Endothelial cell (in vitro differentiated cells): ENCODE measurements at places on chromosomes 13 and 19.

DNA sequence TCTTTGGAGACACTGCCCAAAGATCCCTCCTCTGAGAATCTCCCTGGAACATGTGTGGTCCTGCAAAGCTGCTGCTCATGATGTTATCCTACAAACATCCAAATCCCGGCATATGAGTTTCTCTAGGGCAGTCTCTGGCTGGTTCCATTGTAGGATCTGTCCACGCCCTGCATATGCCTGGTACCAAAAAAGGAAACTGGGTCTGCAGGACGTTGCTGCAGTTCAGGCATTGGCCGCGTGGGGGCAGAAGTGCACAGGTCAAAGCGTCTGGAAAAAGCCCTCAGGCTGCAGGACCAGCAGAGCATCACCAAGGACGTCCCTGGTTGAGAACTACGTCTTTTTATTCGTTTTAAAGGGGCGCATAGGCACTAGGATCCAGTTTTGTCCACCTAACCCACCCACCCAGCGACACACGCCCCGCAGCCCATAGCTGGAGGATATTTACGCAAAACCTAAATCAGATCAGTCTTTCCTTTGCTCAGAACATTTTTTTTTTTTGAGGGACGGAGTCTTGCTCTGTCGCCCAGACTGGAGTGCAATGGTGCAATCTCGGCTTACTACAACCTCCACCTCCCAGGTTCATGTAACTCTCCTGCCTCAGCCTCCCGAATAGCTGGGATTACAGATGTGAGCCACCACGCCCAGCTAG is 12.9 kb upstream of the ZNF564 start:
- DNase-seq = peak; percentile 96
- H3K27me3 ChIP-seq = peaks cover 1% of the 10 kb centered on the region
- H3K4me3 ChIP-seq = no peak overlapping the region
- H3K4me1 ChIP-seq = no peaks in the 10 kb centered on the region

DNA sequence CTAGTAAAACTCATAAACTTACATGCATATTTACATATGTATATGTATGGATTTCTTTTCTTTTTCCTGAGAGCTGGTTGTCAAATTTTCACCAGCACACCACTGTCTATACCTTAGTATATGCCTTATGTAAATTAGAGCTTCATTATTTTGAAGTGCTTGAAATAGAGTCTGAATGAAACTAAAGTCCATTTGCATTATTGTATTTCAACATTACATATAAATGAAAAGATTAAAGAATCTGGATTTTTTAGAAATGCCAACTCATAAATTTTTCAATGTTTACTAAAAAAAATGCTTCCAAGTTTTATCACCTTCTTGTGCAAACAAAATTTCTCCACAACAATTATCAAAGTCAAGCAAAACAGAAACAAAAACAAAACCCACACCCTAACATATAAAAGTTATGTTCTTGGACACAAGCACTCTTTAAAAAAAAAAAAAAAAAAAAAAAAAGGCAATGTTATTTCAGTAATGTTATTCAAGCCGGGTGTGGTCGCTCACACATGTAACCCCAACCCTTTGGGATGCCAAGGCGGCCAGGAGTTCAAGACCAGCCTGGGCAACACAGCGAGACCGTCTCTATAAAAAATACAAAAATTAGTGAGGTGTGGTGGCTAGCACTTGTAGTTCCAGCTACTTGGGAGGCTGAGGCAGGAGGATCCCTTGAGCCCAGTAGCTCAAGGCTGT is 18.3 kb downstream of the MED26 start:
- no peak overlapping the region for H3K27ac ChIP-seq
- no peak for DNase-seq
- peaks cover 5% of the 10 kb centered on the region for H3K27me3 ChIP-seq

GRCh38 chr13:50422181-50423148 is 407.2 kb downstream of the KCNRG start:
- peaks cover 6% of the 10 kb centered on the region for H3K4me1 ChIP-seq
- no peaks in the 10 kb centered on the region for H3K36me3 ChIP-seq
- peaks cover under 1% of the 10 kb centered on the region for H3K27me3 ChIP-seq

- no peaks in the 10 kb centered on the region for H3K4me1 ChIP-seq
- no peaks in the 10 kb centered on the region for H3K36me3 ChIP-seq
- no peak for DNase-seq
- no peak overlapping the region for H3K4me3 ChIP-seq
- no peaks in the 10 kb centered on the region for H3K27me3 ChIP-seq
- H3K27ac ChIP-seq = no peak overlapping the region
Observed at GRCh38 chr19:27966390-27966816, 1246.5 kb downstream of the UQCRFS1 start.

- H3K27ac ChIP-seq = no peak overlapping the region
- no peak for DNase-seq
- no peak overlapping the region for H3K4me3 ChIP-seq
Observed at GRCh38 chr19:38015761-38016160, 108.8 kb downstream of the SIPA1L3 start.

GRCh38 chr13:28204690-28205443 is 66.5 kb downstream of the PAN3 start:
- no peak overlapping the region for H3K27ac ChIP-seq
- no peak overlapping the region for H3K4me3 ChIP-seq
- H3K27me3 ChIP-seq = peaks cover 1% of the 10 kb centered on the region
- no peak for DNase-seq
- H3K4me1 ChIP-seq = no peaks in the 10 kb centered on the region

GRCh38 chr13:48181482-48182145 is 51.4 kb upstream of the ITM2B start:
- DNase-seq = no peak
- H3K4me1 ChIP-seq = no peaks in the 10 kb centered on the region
- no peak overlapping the region for H3K27ac ChIP-seq
- no peaks in the 10 kb centered on the region for H3K27me3 ChIP-seq

DNA sequence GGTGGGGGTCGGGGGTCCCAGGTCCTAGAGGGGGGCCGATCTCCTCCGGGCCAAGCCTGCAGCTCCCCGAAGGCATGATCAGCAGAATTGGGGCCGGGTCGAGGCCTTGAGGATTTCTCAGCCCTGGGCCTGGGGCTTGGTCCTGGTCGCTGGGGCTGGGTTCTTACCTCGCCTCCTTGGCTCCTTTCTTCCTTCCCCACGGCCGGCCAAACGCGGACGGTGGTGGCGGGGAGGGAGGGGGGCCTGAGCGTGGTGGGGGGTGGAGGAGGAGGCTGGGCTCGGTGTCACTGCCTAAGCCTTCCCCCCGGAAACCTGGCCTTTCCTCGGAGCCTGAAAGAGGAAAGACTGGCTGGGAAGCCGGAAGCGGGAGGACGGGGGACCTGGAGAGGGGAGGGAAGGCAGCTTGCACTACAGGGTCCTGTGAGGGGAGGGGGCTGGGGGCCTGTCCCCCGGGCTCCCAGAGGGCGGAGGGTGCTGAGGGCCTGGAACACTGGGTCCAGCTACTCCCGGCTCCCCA is at the start of gene ZNF579:
ZNF579 (minus strand) TSS at position 221 of the 517 bp plus-strand sequence. CDS start 1,209 bp downstream, outside the sequence.
- peaks cover 12% of the 10 kb centered on the region for H3K27me3 ChIP-seq
- peak; percentile 83 for DNase-seq
- peak within 1 kb of the TSS; percentile 98 for H3K4me3 ChIP-seq
- H3K36me3 ChIP-seq = peaks cover 27% of the 10 kb centered on the region
- peaks cover 28% of the 10 kb centered on the region for H3K4me1 ChIP-seq

DNA sequence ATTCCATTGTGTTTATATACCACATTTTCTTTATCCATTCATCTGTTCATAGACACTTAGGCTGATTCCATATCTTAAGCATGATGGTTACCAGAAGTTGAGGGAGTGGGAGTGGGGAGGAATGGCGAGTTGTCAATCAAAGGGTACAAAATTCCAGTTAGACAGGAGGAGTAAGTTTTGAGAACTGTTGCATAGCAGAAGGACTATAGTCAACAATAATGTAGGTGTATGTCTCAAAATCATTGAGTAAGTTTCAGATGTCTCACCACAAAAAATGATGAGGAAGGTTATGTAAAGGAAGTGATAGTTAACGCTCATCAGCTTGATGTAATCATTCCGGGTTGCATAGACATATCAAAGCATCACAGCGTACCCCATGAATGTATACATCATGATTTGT is 4.6 kb upstream of the UBL3 start:
- no peaks in the 10 kb centered on the region for H3K27me3 ChIP-seq
- peaks cover 4% of the 10 kb centered on the region for H3K4me1 ChIP-seq
- no peak overlapping the region for H3K4me3 ChIP-seq
- DNase-seq = no peak

DNA sequence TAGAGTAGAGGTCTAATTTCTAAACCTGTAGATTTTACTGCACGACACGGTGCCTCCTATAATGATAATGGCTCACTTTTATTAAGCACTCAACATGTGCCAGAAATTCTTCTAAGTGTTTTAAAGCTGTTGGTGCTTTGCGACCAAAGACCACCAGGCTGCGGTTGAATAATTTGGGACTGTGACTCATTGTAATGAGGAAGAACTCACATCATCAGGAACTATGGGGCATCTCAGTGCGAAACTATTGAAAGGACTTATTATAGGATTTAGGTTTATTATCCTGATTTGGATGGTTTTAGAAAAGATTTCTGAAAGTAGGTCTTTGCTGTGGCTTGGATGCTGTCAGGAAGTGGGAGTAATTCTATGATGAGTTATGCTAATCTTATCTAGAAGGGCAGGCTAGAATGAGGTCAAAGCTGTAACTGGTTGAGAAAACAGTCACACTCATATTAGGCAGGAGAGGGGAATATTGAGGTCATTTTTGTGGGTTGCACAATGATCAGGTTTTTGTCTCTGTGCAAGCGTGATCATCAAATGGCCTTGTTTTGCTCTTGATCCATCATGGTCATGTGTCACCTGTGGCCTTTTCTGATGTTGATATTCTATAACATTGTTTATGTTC is 266.8 kb downstream of the PCDH20 start:
- DNase-seq = no peak
- no peak overlapping the region for H3K27ac ChIP-seq
- peaks cover 8% of the 10 kb centered on the region for H3K36me3 ChIP-seq
- peaks cover 11% of the 10 kb centered on the region for H3K4me1 ChIP-seq
- H3K27me3 ChIP-seq = peaks cover 4% of the 10 kb centered on the region

DNA sequence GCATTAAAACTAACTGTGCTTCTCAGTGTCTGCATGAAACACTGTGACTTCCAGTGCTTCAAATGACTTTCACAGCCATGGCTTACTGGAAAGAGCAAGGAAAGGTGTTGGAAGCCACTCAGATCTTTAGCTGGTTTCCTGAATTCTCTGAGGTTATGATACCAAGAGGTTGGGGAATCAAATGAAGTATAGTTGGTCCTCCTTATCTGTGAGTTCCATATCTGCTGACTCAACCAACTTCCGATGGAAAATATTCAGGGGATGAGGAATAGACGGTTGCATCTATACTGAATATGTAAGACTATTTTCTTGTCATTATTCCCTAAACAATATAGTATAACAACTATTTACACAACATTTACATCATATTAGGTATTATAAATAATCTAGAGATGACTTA is 32.4 kb downstream of the EPSTI1 start:
- H3K4me1 ChIP-seq = no peaks in the 10 kb centered on the region
- H3K36me3 ChIP-seq = no peaks in the 10 kb centered on the region
- H3K27me3 ChIP-seq = peaks cover 1% of the 10 kb centered on the region

GRCh38 chr13:80011448-80012212 is 329.3 kb downstream of the SPRY2 start:
- H3K27me3 ChIP-seq = no peaks in the 10 kb centered on the region
- no peak for DNase-seq
- no peaks in the 10 kb centered on the region for H3K4me1 ChIP-seq
- no peaks in the 10 kb centered on the region for H3K36me3 ChIP-seq
- H3K4me3 ChIP-seq = no peak overlapping the region

DNA sequence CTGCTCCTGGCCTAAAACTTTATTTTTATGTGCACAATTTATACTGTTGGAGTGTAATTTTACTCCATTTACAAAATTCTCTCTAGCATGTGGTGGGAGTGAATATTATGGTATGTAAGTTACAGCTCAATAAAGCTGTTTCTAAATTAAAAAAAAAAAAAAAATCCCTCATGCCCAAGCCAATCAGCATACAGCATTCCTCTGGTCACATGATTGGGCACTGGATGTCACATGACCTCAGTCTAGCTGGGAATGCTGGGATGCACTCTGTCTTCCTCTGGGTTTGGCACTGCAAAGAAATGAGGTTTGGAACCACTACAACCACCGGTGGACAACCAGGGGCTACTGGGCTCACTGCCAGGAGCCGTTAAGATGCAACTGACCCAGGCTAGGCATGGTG is 67.6 kb downstream of the ZNF557 start:
- H3K27me3 ChIP-seq = peaks cover 3% of the 10 kb centered on the region
- H3K36me3 ChIP-seq = peaks cover 21% of the 10 kb centered on the region

GRCh38 chr19:6906559-6907060 is 19.2 kb downstream of the ADGRE1 start:
- DNase-seq = no peak
- no peaks in the 10 kb centered on the region for H3K27me3 ChIP-seq
- no peaks in the 10 kb centered on the region for H3K4me1 ChIP-seq
- no peak overlapping the region for H3K27ac ChIP-seq
- no peak overlapping the region for H3K4me3 ChIP-seq

DNA sequence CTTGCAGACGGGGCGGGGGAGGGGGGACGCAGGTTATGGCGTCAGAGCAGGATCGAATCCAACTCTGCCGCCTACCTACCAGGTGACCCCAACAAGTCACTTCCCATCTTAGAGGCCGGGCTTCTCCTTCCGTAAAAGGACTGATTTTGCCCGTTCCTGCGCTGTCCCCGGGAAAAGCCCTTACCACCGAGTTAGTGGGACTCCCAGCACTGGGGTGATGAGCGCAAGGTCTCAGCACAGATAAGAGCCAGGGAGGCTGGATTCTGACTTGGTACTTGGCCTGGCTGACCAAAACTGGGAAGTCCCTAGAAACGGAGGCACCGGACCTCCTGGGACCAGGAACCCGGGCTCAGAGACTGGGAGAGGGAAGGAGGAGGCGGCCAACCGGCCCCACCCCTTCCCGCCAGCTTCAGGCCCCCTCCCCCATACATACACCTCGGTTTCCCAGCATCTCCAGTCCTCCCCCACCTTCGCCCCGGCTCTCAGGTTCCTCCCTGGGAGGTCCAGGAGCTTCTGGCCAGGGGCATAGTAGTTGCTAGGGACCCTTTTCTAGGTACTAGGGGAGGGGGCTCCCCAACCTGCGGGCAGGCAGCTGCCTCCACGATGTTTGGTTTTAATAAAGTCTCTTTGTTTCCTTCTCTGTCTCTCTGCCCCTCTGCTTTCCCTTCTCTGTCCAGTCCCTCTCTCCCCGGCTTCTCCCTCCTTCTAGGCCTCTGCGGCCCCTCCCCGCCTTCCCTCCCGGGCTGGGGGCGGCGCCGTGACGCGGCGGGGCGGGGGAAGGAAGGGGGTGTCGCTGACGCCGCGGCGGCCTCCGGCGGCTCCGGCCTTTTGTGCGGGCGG is at the start of gene GRAMD1A:
GRAMD1A (plus strand) TSS at position 826 of the 840 bp plus-strand sequence. CDS start 156 bp downstream, outside the sequence.
- peaks cover 16% of the 10 kb centered on the region for H3K36me3 ChIP-seq
- peak within 1 kb of the TSS; percentile 99 for H3K4me3 ChIP-seq
- H3K27me3 ChIP-seq = peaks cover 28% of the 10 kb centered on the region
- peaks cover 59% of the 10 kb centered on the region for H3K4me1 ChIP-seq
- H3K27ac ChIP-seq = peak within 1 kb of the TSS; percentile 94
- peak; percentile 81 for DNase-seq
